ENCODE measurements at places on chromosomes 3 and 15. TPM values are rescaled to one million over a fixed set of nuclear protein-coding genes. Genes with fewer than 3 reads are reported as not detected.

The DENND4A gene
- total RNA-seq: 6.4 TPM

The MME gene
- total RNA-seq: 2.9 TPM

The PPM1L gene
- 0.31 TPM for total RNA-seq

The MRPS22 gene
- 64.3 TPM for total RNA-seq

The ARGFX gene
- not detected for total RNA-seq

The ISLR2 gene
- total RNA-seq: 0.04 TPM

The C3orf18 gene
- total RNA-seq: 3.7 TPM

The NAA50 gene
- 149 TPM for total RNA-seq

The RGMA gene
- 0.55 TPM for total RNA-seq

The GPR156 gene
- not detected for total RNA-seq

The CAV3 gene
- total RNA-seq: not detected

The SH3GL3 gene
- total RNA-seq: 0.23 TPM

The TM4SF1 gene
- 154 TPM for total RNA-seq

The MNS1 gene
- total RNA-seq: 0.39 TPM

The WWTR1 gene
- 21.0 TPM for total RNA-seq

The IL20RB gene
- total RNA-seq: 175 TPM

The SPSB4 gene
- 0.04 TPM for total RNA-seq

The NANOGP8 gene
- not detected for total RNA-seq

The WDR76 gene
- total RNA-seq: 14.5 TPM

The ROPN1 gene
- not detected for total RNA-seq

The GP5 gene
- not detected for total RNA-seq

The DPPA2 gene
- total RNA-seq: not detected

The GPR27 gene
- total RNA-seq: 0.08 TPM

The PLD1 gene
- 7.7 TPM for total RNA-seq

The PPP4R2 gene
- total RNA-seq: 30.4 TPM

The ATXN7 gene
- total RNA-seq: 9.8 TPM

The NRROS gene
- total RNA-seq: under 0.01 TPM

The CASR gene
- not detected for total RNA-seq

The LYZL4 gene
- not detected for total RNA-seq

The LEKR1 gene
- total RNA-seq: 0.30 TPM

The CALML4 gene
- total RNA-seq: 2.9 TPM

The MUSTN1 gene
- total RNA-seq: 1.6 TPM

The KATNBL1 gene
- 57.3 TPM for total RNA-seq

The GABRG3 gene
- not detected for total RNA-seq

The SST gene
- total RNA-seq: not detected

The NR1I2 gene
- 0.08 TPM for total RNA-seq

The SIDT1 gene
- total RNA-seq: 0.04 TPM

The UROC1 gene
- not detected for total RNA-seq

The SAMMSON gene
- total RNA-seq: not detected

The CILP gene
- not detected for total RNA-seq

The ECT2 gene
- 59.1 TPM for total RNA-seq

The HCLS1 gene
- total RNA-seq: 0.39 TPM

The CDHR4 gene
- not detected for total RNA-seq

The SENP5 gene
- 23.2 TPM for total RNA-seq

The DNAH12 gene
- total RNA-seq: not detected

The SERPINI2 gene
- total RNA-seq: not detected

The GCNT3 gene
- total RNA-seq: not detected

The USP13 gene
- total RNA-seq: 3.8 TPM

The TUSC7 gene
- not detected for total RNA-seq

The MST1R gene
- 21.9 TPM for total RNA-seq

The GOLGA8T gene
- not detected for total RNA-seq

The TMEM40 gene
- total RNA-seq: 30.8 TPM

The FEZF2 gene
- total RNA-seq: not detected

The MUC20 gene
- not detected for total RNA-seq

The POLQ gene
- 2.3 TPM for total RNA-seq

The FAM81A gene
- total RNA-seq: 0.04 TPM

The COL6A5 gene
- not detected for total RNA-seq
